Activated T-helper 1 cell treated with anti-CD3 and anti-CD28 coated beads, Interleukin-12 subunit alpha, Interleukin-12 subunit beta, Interleukin-2, Interleukin-4 antibody, amounts not matched to agents 30 ng/mL and 10 ng/mL and 1 ng/mL, durations not matched to agents 14 hours and 24 hours and 36 hours (primary cell): ENCODE measurements at places on chromosomes 4 and X.

DNA sequence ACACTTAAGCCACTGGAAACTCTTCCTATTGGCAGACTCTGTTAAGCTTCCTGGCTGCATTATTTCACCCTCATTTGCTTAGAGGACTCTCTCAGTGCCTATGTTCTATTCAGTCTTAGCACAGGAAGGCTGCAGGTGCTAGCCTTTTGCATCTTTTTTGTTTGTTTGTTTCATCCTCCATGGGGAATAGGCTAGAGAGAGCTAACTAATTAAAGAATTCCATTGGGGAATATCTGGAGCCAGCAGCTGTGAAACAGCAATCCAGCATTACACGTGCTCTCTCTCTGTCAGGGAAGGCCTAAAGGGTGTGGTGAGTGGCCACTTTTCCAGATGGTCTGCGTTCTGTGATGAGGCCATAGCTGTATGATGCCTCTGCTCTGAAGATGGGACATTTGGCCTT lies 633.6 kb downstream of the SPRY1 start:
- H3K27me3 ChIP-seq: peaks cover 5% of the 10 kb centered on the region
- H3K36me3 ChIP-seq: no peaks in the 10 kb centered on the region
- no peak overlapping the region for H3K4me3 ChIP-seq
- no peak overlapping the region for H3K27ac ChIP-seq

DNA sequence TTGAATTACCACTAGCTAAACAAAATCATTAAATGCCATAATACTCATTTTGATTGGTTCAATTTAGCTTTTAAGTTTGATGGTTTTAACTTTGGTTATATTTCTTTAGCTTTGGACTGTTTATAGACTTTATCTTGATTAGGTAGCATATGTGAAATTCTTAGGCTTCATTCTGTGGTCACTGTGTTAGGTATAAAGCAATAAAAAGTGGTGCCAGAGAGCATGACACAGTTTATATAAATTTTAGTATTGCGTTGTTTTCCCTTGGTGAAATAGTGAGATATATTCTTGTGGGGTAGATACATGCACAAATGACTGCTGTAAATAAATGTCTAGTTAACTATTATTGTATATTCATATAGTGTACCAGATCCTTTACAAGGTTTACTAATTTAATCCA lies 474.2 kb upstream of the GRID2 start:
- no peaks in the 10 kb centered on the region for H3K36me3 ChIP-seq
- no peaks in the 10 kb centered on the region for H3K27me3 ChIP-seq
- no peak overlapping the region for H3K27ac ChIP-seq
- DNase-seq: no peak
- no peak overlapping the region for H3K4me3 ChIP-seq

DNA sequence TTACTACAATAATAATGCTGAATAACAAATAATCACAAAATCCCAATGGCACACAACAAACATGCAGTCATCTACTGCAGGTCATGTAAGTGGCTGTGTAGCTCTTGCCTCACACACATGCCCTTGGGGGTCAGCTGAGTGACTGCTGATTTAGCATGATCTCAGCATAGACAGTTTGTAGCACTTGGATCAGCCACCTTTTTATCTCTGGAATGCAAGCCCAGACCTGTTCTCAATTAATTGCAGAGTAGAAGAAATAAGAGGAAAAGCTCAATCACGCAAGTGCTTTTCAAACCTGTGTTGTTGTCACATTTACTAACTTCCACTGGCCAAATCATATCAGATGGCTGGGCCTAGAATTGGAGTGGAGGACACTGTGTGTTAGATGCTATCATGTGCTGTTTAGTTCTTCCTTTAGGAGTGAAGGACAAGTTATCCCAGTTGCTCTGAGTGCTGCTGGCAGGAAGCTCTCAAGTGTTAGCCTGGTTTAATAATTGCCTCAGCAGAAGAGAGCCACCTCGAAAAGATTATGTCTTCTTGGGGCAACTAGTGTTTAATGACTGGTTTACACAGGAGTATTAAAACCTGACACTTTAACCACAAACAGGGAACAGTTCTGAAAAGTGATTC lies 128.3 kb upstream of the EPHA5 start:
- no peak overlapping the region for H3K4me3 ChIP-seq
- no peaks in the 10 kb centered on the region for H3K36me3 ChIP-seq
- H3K27ac ChIP-seq: no peak overlapping the region
- peaks cover under 1% of the 10 kb centered on the region for H3K27me3 ChIP-seq

DNA sequence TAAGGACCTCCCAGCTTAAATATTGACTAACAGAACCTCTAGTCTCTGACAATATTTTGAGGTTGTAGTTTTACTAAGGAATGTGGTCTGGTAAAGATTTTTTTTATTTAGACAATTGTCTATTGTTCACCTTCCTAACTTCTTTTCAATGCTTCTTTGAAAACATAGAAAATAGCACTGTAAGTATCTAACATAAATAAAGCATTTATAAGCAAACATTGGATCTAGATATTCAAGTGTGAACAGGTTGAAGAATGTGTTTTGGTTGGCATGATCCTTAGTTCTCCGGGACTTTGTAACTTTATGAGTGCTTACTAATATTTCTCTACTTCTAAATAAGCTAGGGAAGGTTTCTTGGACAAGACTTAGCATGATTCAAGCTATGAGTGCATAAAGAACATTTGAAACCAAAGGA lies 285.4 kb upstream of the ARSJ start:
- no peaks in the 10 kb centered on the region for H3K4me1 ChIP-seq
- H3K36me3 ChIP-seq: no peaks in the 10 kb centered on the region
- H3K27ac ChIP-seq: no peak overlapping the region
- no peak overlapping the region for H3K4me3 ChIP-seq
- H3K27me3 ChIP-seq: no peaks in the 10 kb centered on the region

DNA sequence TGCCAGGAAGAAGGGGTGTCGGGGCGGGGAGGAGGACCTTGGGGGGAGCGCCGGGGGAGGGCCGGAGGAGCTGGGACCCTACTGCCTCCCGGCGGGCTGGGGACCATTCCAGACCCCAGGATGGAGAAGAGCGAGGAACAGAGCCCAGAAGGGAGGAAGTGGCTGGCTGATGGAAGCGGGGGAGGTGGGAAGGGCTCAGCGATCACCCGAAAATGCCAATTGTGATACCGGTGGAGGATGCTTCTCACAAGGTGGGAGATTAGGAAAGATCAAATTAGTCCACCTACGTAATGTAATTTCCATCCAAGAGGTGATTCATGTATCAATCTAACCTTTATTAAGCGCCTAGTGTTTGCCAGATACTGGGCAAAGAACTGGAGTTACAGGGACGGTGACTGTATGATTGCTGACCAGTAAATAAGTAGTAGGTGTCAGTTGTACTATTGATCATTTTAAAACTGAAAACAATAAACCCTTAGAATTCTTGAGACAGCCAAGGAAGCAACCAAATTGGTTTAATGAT lies 452 bp upstream of the RAI2 start:
- peaks cover 40% of the 10 kb centered on the region for H3K27me3 ChIP-seq
- H3K27ac ChIP-seq: no peak overlapping the region
- H3K4me1 ChIP-seq: no peaks in the 10 kb centered on the region
- no peaks in the 10 kb centered on the region for H3K36me3 ChIP-seq

GRCh38 chrX:102599951-102600579 lies 750 bp downstream of the ARMCX5 start:
- H3K4me1 ChIP-seq: peaks cover 17% of the 10 kb centered on the region
- H3K27me3 ChIP-seq: peaks cover 2% of the 10 kb centered on the region
- no peak for DNase-seq
- peak overlapping the region; percentile 95 for H3K27ac ChIP-seq
- H3K4me3 ChIP-seq: peak overlapping the region; percentile 99
- H3K36me3 ChIP-seq: peaks cover 19% of the 10 kb centered on the region

GRCh38 chr4:162841753-162842152 lies 324.9 kb downstream of the NAF1 start:
- no peak overlapping the region for H3K4me3 ChIP-seq
- no peaks in the 10 kb centered on the region for H3K36me3 ChIP-seq
- no peaks in the 10 kb centered on the region for H3K27me3 ChIP-seq
- no peak for DNase-seq
- no peak overlapping the region for H3K27ac ChIP-seq
- no peaks in the 10 kb centered on the region for H3K4me1 ChIP-seq

DNA sequence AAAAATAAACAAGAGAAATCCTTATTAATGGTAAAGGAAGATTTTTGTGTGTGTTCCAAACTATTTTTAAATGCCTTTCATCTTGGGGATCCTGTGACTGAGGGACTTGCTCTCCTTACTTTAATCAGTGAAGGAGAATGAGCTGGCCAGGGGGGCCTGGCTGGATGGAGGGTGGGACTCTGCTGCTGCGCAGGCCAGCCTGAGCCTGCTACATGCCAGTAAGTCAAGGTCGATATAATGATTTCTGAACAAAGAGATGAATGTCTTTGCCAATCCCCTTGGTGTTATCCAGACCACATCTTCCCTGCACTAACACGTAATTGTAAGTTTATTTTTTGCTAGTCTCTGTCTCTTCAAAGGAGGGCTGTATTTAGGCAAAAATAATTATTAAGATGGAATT lies 1679.2 kb upstream of the TENM3 start:
- DNase-seq: no peak
- no peak overlapping the region for H3K27ac ChIP-seq
- H3K4me1 ChIP-seq: no peaks in the 10 kb centered on the region
- H3K4me3 ChIP-seq: no peak overlapping the region

GRCh38 chr4:38114386-38115150 lies 154.4 kb downstream of the PTTG2 start:
- no peak for DNase-seq
- no peak overlapping the region for H3K4me3 ChIP-seq
- H3K4me1 ChIP-seq: peaks cover 9% of the 10 kb centered on the region
- peaks cover 20% of the 10 kb centered on the region for H3K36me3 ChIP-seq

GRCh38 chr4:77151241-77151640 lies 5.8 kb upstream of the CCNG2 start:
- no peaks in the 10 kb centered on the region for H3K36me3 ChIP-seq
- H3K27me3 ChIP-seq: no peaks in the 10 kb centered on the region
- DNase-seq: no peak
- H3K27ac ChIP-seq: no peak overlapping the region

DNA sequence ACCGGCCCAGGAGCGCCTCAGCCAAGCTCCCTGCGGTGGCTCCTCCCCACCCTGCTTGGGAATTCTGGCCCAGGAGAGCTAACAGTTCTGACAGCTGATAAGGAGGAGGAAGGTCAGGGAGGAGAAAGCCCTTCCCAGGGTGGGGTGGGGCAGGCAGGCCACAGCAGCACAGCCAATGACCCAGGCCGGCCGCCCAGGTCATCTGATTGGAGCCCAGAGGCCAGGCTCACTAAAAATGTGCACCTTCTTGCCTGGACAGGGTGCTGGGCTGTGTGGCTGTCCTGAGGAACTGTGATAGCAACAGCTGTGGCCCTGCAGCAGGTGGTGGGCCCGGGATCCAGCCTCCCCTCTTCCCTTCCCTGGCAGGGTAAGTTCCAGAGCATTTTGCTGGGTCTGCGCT lies 17.2 kb upstream of the SH3TC1 start:
- H3K4me3 ChIP-seq: no peak overlapping the region
- H3K27me3 ChIP-seq: no peaks in the 10 kb centered on the region

DNA sequence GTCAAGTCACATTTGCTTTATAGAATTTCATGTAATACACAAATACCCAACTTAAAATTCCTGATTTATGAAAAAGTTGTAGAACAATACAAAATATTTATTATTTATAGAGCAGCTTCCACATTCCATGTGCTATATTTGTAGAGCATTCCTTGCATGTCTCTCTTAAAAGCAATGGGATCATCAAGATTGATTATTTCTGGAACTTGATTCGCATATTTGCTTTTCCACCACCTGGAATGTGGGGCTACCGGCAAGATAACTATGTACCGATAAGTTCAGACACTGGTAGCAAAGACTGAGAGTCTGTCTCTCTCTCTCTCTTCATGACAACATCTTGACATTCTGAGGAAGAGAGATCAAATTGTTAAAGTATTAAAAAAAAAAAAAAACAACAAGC lies 59.3 kb downstream of the MAPK10 start:
- H3K27me3 ChIP-seq: peaks cover 1% of the 10 kb centered on the region

GRCh38 chr4:160403081-160403480 lies 1300.2 kb downstream of the RAPGEF2 start:
- H3K4me1 ChIP-seq: no peaks in the 10 kb centered on the region
- H3K4me3 ChIP-seq: no peak overlapping the region
- no peaks in the 10 kb centered on the region for H3K27me3 ChIP-seq
- no peaks in the 10 kb centered on the region for H3K36me3 ChIP-seq
- no peak for DNase-seq
- H3K27ac ChIP-seq: no peak overlapping the region

DNA sequence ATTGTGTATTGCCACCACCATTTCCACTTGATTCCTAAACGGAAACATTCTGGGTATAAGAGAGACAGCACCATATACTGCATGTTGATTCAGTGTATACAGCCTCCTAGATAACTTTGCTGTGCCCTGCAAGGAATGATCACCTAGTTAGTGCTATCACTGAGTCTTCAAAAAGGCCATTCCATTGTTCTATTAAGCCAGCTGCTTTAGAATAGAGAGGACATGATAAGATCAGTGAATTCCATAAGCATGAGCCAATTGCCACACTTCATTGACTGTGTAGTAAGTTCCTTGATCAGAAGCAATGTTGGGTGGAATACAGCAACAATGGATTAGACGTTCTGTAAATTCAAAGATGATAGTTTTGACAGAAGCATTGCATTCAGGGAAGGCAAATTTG lies 1047.3 kb downstream of the PCDH18 start:
- no peaks in the 10 kb centered on the region for H3K4me1 ChIP-seq
- no peak overlapping the region for H3K27ac ChIP-seq
- no peak for DNase-seq
- no peaks in the 10 kb centered on the region for H3K27me3 ChIP-seq

GRCh38 chr4:2647403-2648158 lies 108.6 kb downstream of the TNIP2 start:
- peaks cover 26% of the 10 kb centered on the region for H3K36me3 ChIP-seq
- H3K4me1 ChIP-seq: peaks cover 16% of the 10 kb centered on the region
- H3K4me3 ChIP-seq: no peak overlapping the region
- no peak overlapping the region for H3K27ac ChIP-seq
- H3K27me3 ChIP-seq: no peaks in the 10 kb centered on the region

- H3K27me3 ChIP-seq: no peaks in the 10 kb centered on the region
- no peak overlapping the region for H3K4me3 ChIP-seq
- H3K4me1 ChIP-seq: no peaks in the 10 kb centered on the region
- no peak for DNase-seq
- H3K36me3 ChIP-seq: no peaks in the 10 kb centered on the region
Observed at GRCh38 chr4:128427832-128428366, 140.3 kb upstream of the PGRMC2 start.

DNA sequence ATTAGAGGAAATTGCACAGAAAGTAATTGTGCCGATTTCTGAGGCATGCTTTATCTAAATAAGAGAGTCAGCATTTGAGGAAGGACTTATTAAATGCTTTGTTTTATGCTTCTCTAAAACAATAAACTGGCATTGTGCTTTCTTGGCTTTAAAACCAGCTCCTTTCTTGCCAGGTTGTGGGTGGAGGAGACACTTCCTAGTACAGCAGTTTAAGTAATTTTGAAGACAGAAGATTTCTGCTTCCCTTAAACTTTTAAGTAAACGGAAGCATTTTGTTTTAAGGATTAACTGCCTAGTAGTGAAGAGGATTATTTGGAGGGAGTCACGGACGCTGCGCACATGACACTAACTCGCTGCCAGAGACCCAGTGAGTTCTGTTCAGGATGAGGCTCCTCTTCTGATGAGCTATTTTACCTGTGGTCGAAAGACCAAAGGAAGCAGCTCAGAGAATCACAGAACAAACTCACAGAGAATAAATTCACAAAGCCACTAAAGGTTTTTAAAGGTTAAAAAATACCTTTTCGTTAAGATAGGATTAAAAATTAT lies 169.5 kb downstream of the TLL1 start:
- H3K4me3 ChIP-seq: no peak overlapping the region
- H3K4me1 ChIP-seq: no peaks in the 10 kb centered on the region
- H3K27ac ChIP-seq: no peak overlapping the region
- no peaks in the 10 kb centered on the region for H3K27me3 ChIP-seq
- no peak for DNase-seq
